ENCODE measurements at places on chromosomes 1 and 21. TPM values are rescaled to one million over a fixed set of nuclear protein-coding genes. Genes with fewer than 3 reads are reported as not detected.

GPA33 gene
- total RNA-seq: not detected

SIM2 gene
- total RNA-seq: 4.8 TPM

CD1B gene
- total RNA-seq: not detected

AKIRIN1 gene
- total RNA-seq: 54.9 TPM

SSU72 gene
- 106 TPM for total RNA-seq

PTGFR gene
- total RNA-seq: not detected

DNALI1 gene
- total RNA-seq: 0.02 TPM

SLC44A3 gene
- total RNA-seq: 1.8 TPM

PRAMEF13 gene
- total RNA-seq: 0.09 TPM

SLC30A10 gene
- 0.05 TPM for total RNA-seq

GLMN gene
- total RNA-seq: 6.0 TPM

PROK1 gene
- not detected for total RNA-seq

PLA2G2F gene
- not detected for total RNA-seq

AIRE gene
- total RNA-seq: not detected

AADACL4 gene
- not detected for total RNA-seq

EFNA4 gene
- 14.0 TPM for total RNA-seq

HORMAD1 gene
- total RNA-seq: 9.7 TPM

KCNA3 gene
- total RNA-seq: not detected

FMN2 gene
- 3.2 TPM for total RNA-seq

OR2AK2 gene
- not detected for total RNA-seq

PAPPA2 gene
- total RNA-seq: 0.01 TPM

CFAP107 gene
- total RNA-seq: not detected

NFASC gene
- total RNA-seq: 1.3 TPM

SCYL3 gene
- total RNA-seq: 2.6 TPM
